Stimulated activated CD4-positive, alpha-beta T cell treated with anti-CD3 and anti-CD28 coated beads, Interleukin-1b, Interleukin-23, amount 100 ng/mL, for 48 hours (primary cell): ENCODE measurements at places on chromosomes 11 and 22.

GRCh38 chr11:135004495-135004894 lies 592.5 kb upstream of the B3GAT1 start:
- DNase-seq: no peak

- DNase-seq: peak; percentile 82
Measured at GRCh38 chr11:2305140-2305778, 3.4 kb downstream of the TSPAN32 start.

GRCh38 chr11:66852466-66853241 lies 4.2 kb upstream of the LRFN4 start:
- no peak for DNase-seq

GRCh38 chr11:61406067-61406466 lies 13.7 kb downstream of the TMEM216 start:
- DNase-seq: no peak
